Vagina (tissue), 2 donors: ENCODE measurements at places on chromosomes 3 and 15. TPM values are rescaled to one million over a fixed set of nuclear protein-coding genes. Genes with fewer than 3 reads are reported as not detected.
A peak's percentile ranks its signal among the peaks of the same experiment; 100 is the strongest.

PLA1A gene
- total RNA-seq: 1.7 TPM

DNA sequence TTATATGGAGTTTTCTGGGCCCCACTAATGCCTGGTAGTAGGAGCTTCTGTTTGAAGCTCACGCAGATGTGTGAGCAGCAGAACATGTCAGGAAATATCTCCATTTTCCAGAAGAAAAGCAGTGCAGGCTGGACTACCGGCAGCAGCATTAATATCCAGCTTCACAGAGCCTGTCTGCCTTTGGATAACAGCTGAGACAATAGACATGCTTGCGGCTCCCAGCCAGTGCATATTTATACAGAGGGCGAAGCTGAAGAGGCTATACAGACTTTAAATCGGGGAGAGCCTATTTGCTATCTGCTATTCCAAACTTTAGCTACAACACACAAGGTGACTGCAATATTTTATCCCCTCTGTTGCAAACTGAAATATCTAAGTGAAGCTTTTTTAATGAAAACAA lies 250.1 kb upstream of the WNT5A start:
- H3K4me3 ChIP-seq: no peak overlapping the region
- no peaks in the 10 kb centered on the region for H3K27me3 ChIP-seq
- no peak for DNase-seq
- H3K36me3 ChIP-seq: no peaks in the 10 kb centered on the region

- no peaks in the 10 kb centered on the region for H3K27me3 ChIP-seq
- H3K27ac ChIP-seq: peak overlapping the region; percentile 91
- H3K4me1 ChIP-seq: peaks cover 51% of the 10 kb centered on the region
- no peak for DNase-seq
Measured at GRCh38 chr15:64071931-64072765, 21.5 kb downstream of the CIAO2A start.

DNA sequence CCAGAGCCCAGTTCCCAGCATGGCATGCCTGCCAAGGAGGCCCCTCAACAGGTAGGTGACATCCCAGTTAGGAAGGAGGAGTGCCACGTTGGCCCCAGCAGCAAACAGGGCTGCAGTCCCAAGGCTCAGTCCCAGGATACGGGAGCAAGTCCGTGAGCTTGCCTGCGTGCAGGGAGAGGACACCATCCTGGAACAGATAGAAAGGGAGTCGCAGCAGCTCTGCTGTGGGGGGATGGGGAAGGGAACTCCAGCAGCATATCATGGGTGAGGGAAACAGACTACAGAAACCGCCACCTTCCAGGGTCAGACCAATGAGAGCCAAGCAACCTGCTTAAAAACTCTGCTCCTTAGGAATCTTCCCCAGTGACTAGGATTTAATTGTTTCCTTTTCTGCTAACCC lies 9.4 kb upstream of the DYNLT2B start:
- no peaks in the 10 kb centered on the region for H3K4me1 ChIP-seq
- H3K4me3 ChIP-seq: no peak overlapping the region
- H3K27me3 ChIP-seq: no peaks in the 10 kb centered on the region
- H3K36me3 ChIP-seq: no peaks in the 10 kb centered on the region
- no peak for DNase-seq
- H3K27ac ChIP-seq: no peak overlapping the region

DNA sequence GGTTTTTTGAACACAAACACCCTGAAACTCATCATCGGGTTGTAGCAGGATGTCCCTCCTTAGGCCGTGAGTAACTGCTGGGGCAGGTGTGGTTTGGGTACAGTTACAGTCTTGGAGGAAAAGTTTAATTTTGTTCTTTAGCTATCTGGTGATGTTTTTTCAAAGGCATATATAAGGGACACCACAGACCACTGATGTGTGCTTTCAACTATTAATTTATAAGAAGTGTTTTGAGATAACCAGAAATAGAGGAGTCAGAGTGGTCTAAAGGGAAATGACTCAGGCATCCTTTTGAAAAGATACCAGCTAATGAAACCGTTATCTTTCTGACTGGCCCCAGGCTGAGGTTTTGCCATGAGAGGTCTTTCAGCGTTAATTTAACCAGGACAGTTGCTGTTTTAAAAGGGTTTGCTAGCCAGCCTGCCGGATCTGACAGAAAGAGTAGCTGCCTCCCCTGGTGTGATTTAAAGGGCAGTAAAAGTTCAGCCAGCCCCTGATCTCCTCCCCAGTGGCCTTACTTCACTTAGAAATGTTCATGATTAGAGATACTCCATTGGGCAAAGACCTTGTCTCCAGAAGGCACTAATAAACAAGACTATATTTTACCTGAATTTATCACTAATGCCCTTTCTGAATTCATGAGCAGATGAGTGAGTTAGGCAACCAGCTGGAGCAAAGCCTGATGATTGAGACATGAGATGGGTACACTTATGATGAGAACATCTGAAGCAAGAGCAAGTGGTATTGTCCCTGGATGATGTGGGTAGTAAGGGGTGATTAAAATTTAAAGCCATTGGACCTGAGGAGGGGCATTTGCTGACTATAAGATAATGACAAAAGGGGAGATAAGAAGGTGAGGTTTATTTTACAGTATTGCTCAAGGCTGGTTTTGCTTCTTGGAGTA lies 482.5 kb upstream of the TBL1XR1 start:
- H3K4me3 ChIP-seq: no peak overlapping the region
- H3K4me1 ChIP-seq: no peaks in the 10 kb centered on the region
- H3K27ac ChIP-seq: no peak overlapping the region
- DNase-seq: no peak
- H3K27me3 ChIP-seq: no peaks in the 10 kb centered on the region

DNA sequence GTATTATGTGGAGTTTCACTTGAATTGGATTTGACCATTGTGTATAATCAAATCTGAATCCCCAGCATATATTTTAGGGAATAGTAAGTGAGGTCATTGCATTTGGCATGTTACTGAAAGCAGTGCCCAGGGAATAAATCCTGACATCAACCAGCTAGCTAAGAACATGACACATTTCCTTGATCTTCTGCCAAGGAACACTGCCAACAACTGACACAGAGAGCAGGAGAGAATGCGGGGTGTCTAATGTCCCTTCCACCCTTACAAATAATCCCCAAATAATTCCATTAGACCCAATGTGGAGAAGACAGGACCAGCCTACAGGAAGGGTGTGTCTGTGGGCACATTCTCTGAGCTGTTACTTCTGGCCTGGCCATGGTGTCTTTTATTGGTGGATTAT lies 30.6 kb upstream of the UBE3A start:
- H3K4me3 ChIP-seq: no peak overlapping the region
- H3K27ac ChIP-seq: no peak overlapping the region
- H3K4me1 ChIP-seq: no peaks in the 10 kb centered on the region
- DNase-seq: no peak

DNA sequence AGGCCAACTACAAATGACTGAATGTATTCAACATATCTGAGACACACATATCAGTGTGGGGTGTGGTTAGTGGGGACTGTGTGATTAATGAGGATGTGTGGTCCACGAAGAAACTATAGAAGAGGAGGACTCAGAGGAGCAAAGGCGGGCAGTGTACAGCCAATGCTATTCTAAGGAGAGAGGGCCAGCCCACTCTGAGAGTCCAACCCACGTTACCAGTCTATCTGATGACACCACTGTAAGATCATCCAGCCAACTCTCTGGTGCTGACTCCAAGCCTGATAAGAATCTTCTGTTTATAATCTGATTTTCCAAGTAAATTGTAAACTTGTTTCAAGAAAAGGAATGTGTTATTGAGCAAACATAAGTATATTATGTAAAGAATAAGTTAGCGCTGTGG lies 47.2 kb downstream of the MCF2L2 start:
- H3K27ac ChIP-seq: no peak overlapping the region
- H3K36me3 ChIP-seq: no peaks in the 10 kb centered on the region

GRCh38 chr15:35925275-35926006 lies 379.5 kb upstream of the DPH6 start:
- H3K4me3 ChIP-seq: no peak overlapping the region
- H3K36me3 ChIP-seq: no peaks in the 10 kb centered on the region
- DNase-seq: no peak
- no peaks in the 10 kb centered on the region for H3K4me1 ChIP-seq
- H3K27me3 ChIP-seq: no peaks in the 10 kb centered on the region

DNA sequence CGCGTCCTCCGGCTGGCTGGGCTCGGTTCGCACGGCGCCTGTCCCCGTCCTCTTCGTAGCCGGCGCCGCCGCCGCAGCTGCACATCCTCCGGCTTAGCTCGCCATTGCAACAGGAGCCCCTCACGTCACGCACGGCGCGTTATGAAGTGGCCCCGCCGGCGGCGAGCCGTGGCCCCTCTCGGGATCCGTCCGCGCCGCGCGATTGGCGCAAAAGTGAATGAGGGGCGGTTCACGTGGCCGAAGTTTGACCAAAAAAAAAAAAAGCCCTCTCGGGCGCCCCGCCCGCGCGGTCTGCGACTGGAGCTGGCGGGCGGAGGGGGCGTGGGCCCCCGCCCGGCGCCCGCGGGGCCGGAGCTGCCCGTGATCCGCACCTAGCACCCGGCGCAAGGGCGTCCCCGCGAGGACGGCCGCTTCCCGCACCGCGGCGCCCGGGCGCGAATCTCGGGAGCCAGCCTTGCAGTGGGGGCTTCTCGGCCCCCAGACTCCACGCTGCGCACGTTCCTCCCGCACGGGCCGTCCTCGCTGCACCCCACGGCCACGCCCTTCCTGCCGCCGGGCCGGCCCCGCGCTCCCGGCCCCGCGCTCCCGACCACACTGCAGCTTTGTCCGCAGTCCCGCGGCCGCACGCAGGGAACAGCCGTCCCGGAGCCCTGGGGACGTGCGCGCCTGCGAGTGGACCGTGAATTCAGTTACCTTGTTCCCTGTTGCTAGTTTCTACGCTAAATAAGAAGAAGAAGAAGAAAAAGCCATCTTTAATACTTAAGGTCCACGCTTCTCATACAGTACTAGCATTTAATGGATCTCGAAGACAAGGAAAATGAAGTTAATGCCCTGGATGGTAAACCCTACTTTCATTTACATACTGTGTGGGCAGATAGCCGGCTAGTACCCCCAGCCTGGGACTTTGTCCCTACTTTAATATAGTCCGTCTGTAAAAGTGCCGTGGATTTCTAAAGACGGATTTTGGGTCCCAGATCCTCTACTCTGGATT lies at the start of gene CHSY1:
Gene CHSY1, minus strand, starts transcription at position 219 of the 991 bp plus-strand sequence. CDS start 592 bp downstream, outside the sequence.
- H3K27ac ChIP-seq: peak within 1 kb of the TSS; percentile 92
- no peak for DNase-seq
- peaks cover 47% of the 10 kb centered on the region for H3K4me1 ChIP-seq
- no peaks in the 10 kb centered on the region for H3K36me3 ChIP-seq
- peak within 1 kb of the TSS; percentile 95 for H3K4me3 ChIP-seq

DNA sequence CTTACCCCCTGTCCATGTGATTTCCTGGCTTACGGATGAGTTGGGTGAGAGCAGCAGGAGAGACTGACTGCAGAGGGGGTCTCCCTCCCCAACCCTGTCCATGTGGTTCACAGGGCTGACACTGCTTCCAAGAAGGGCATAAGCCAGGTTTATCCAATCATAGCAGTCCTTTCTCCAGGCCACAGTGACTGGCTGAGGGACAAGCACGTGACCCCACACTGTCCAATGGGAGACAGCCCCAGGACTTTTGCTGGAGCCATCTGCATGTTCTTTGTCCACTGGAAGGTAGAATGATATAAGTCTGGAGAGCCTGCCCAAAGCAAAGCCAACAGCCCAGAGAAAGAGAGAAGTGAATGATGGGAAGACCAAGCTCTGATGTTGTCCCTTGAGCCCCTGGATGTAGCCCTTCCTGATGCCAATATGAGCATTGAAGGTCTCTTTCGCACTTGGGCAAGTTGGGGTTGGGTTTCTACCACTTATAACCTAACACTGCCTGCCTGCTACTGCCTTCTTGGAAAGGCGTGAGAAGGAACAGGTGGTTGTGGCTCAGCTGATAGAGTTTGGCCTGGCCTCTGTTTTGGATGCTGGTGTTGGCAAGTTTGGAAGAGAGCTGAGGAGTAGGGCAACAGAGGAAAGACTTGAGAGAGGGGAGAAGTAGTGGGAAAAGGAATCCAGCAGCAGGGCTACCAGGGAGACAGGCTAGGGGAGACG lies 41.3 kb upstream of the GRIP2 start:
- H3K27me3 ChIP-seq: no peaks in the 10 kb centered on the region
- H3K36me3 ChIP-seq: no peaks in the 10 kb centered on the region
- DNase-seq: no peak
- H3K4me3 ChIP-seq: no peak overlapping the region
- no peaks in the 10 kb centered on the region for H3K4me1 ChIP-seq

CPN2 gene
- total RNA-seq: not detected

TGM4 gene
- not detected for total RNA-seq

GRCh38 chr3:114942773-114943172 lies 204.3 kb downstream of the ZBTB20 start:
- no peaks in the 10 kb centered on the region for H3K27me3 ChIP-seq
- no peaks in the 10 kb centered on the region for H3K36me3 ChIP-seq
- H3K4me3 ChIP-seq: no peak overlapping the region
- no peak for DNase-seq
- no peaks in the 10 kb centered on the region for H3K4me1 ChIP-seq

DNA sequence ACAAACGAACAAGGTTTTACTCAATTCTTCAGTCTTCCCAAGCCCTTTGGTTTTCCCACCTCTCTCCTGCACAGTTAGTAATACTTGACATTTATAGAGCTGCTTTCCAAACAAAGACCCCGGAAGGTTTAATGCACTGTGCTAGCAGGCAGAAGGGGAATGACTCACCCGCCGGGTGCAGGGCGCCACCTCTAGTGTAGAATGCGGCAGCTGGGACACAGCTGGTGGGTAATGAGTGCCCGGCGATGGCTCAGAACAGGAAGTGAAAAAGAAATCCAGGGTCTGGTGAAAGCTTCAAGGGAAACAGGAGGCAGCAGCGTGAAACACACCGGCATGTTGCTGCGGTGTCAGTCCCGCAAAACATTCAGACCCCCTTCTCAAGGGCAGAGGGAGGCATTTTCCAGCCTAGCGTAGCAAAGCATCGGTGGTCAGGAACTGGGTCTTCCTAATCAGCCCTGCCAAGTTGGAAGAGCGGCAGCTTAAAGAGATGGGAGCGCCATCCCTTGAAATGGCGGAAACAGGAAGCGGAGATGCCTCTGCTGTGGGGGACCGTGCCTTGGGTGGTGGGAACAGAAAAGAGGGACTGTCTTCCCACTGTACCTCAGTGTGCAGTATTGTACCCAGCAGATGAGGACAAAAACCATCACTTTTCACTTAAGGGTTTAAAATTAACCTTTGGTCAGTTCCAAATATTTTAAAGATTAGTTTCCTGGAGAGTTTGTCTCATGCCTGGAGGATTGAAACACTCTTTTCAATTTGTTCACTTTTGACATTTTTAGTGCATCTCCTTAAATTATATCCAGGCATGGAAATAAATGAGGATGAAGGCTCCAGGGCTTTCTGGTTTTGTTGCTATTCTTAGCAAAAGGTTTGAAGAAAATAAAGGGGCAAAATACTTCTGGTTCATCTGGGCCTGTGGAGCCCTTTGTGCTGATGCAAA lies 160.7 kb upstream of the MCTP2 start:
- peaks cover 13% of the 10 kb centered on the region for H3K4me1 ChIP-seq
- peak overlapping the region; percentile 46 for H3K27ac ChIP-seq
- DNase-seq: no peak
- no peaks in the 10 kb centered on the region for H3K36me3 ChIP-seq
- H3K27me3 ChIP-seq: no peaks in the 10 kb centered on the region

ISLR gene
- 208 TPM for total RNA-seq

GRCh38 chr3:127288921-127289705 lies 1.3 kb upstream of the PRR20G start:
- H3K4me1 ChIP-seq: no peaks in the 10 kb centered on the region
- H3K4me3 ChIP-seq: no peak overlapping the region
- no peaks in the 10 kb centered on the region for H3K36me3 ChIP-seq
- H3K27me3 ChIP-seq: no peaks in the 10 kb centered on the region
- H3K27ac ChIP-seq: no peak overlapping the region
